Camera-type eye (tissue), 1 donor: ENCODE measurements at places on chromosomes 4 and X. TPM values are rescaled to one million over a fixed set of nuclear protein-coding genes. Genes with fewer than 3 reads are reported as not detected.

HTN1 gene
- total RNA-seq: not detected

HMX1 gene
- total RNA-seq: 63.0 TPM

PGAM4 gene
- not detected for total RNA-seq

TMEM31 gene
- not detected for total RNA-seq

TDO2 gene
- 0.82 TPM for total RNA-seq

SATL1 gene
- 0.82 TPM for total RNA-seq

UGT2A1 gene
- total RNA-seq: not detected

ADH7 gene
- 1.1 TPM for total RNA-seq

SCRG1 gene
- 0.60 TPM for total RNA-seq

PRR32 gene
- total RNA-seq: 0.60 TPM

PLAC8 gene
- 3.0 TPM for total RNA-seq
